ENCODE measurements at places on chromosomes 7 and 10.

DNA sequence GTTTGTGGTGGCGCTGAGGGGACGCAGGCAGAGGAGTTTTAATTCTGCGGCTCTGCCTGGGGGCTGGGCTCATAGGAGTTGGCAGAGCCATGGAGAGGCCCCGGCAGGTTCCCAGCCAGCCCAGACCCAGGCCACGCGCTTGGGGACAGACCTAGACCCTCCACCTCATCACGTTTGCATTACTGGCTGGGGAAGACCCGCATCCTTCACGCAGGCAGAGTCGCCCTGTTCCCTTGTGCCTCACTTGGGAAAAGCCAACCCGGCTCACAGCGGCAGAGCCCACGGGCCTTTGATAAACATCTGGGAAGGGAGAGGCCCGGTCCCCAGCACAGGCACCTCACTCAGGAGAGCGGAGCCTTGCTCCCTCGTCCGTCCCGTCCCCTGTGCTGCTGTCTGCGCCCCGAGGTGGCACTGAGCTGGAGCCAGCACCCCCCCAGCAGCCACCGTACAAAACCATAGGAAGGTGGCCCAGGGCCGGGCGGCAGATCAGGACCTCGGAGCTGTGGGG lies 112.8 kb downstream of the CYTH3 start:
- no peak for DNase-seq

- DNase-seq = peak; percentile 2
Measured at GRCh38 chr10:48363617-48364355, 57.3 kb downstream of the MAPK8 start.

GRCh38 chr7:80644054-80644453 lies 5.6 kb downstream of the CD36 start:
- DNase-seq = no peak

GRCh38 chr10:767211-767610 lies 77.7 kb upstream of the DIP2C start:
- DNase-seq = no peak

- DNase-seq = no peak
Measured at GRCh38 chr10:132528064-132528691, 9.4 kb upstream of the INPP5A start.

GRCh38 chr10:13969792-13970140 lies 361.0 kb downstream of the FRMD4A start:
- peak; percentile 7 for DNase-seq

- DNase-seq = no peak
Measured at GRCh38 chr10:125878957-125879835, 1.9 kb downstream of the DHX32 start.

DNA sequence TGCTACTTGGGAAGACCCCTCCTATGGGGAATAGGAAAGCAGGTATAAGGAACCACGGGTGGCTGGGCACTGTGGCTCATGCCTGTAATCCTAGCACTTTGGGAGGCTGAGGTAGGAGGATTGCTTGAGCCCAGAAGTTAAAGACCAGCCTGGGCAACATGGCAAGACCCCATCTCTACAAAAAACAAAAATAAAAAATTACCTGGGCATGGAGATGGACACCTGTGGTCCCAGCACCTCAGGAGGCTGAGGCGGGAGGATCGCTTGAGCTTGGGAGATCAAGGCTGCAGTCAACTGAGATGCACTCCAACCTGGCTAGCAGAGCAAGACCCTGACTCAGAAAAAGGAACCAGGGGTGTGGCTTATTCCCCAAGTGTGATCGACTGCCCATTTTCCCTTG lies 986 bp upstream of the FSCN3 start:
- DNase-seq = no peak

DNA sequence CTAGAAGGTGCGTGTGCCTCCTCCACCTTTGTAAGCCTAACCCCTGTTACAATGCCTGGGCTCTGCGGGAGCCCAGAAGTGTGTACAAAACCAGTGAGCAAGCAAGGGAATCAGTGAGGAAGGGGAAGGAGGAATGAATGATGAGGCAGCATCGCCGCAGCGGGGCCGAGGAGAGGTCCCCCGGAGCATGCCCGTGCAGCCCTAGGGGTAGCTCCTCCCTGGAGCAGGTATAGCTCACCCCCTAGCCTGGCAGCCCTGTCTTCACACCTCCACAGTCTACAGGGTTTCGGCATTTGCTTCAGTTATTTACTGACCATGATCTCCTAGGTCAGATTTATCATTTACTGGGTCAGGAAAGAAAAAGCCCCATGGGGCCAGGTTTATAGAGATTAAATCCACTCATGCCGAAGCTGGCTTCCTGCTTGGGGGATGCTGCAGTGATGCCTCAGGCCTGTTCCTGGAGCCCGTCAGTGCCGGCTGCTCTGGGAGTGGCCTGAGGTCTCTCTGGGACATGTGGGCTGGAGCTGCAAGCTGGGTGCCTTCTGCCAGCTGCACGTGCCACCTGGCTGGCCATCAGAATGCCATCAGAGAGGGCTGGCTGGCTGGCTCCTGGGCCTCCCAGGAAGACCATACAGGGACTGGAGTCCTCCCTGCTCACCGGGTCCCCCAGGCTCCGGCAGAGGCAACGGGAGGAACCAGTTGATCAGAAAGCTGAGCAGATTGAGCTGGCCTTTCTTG lies 138.9 kb downstream of the GRK5 start:
- no peak for DNase-seq

DNA sequence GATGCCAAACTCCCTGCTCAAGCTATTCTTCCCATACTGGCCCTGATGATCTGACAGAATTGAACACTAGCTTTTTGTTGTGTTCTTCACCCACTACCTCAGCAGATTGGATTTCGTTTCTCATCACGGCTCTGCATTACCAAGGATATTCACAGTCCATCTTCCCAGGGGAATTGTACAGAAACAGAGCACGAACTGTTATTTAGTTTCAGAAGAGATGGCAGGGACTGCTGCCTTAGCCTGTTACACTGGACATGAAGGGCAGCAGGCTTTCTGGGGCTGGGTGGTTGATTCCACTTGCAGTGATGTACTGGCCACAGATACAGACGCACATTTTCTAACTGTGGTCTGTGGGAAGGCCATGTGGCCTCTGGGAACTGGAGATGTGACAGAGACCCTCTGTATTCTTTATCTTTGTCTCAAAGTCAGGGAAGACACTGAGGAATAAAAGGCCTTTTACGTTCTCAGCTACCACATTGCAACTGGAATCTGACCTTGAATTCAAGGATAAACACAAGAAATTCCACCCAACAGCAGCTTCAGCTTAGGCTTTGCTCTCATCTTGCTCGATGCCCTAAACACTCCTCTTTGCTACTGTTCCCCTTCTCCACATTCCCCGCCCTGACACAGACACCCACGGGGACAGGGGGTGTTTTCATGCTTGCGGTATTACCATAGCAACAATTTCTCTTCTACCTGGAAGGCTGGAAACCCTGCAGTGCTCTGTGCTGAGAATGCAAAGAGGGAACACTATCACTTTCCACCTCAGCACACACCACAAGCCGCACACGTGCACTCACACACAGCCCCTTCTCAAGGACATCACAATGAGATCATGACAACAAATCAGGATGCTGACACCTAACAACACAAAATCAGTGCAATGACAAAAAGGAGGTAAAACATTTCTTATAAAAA lies 81.7 kb downstream of the RNF216 start:
- DNase-seq = peak; percentile 44

DNA sequence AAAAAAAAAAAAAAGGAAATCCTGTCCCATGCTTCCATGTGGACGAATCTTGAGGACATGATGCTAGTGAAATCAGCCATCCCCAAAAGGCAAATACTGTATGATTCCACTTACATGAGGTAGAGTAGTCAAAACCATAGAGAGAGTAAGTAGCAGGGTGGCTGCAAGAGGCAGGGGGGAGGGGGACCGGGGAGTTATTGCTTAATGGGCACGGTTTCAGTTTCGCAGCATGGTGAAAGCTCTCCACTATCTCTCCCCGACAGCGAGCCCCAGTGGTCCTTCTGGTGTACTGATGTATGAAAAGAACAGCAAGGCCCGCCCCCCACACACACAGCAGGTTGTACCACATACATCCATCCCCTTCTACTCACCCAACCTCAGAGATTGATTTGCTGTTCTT lies 32.8 kb downstream of the NOD1 start:
- DNase-seq = peak; percentile 42

DNA sequence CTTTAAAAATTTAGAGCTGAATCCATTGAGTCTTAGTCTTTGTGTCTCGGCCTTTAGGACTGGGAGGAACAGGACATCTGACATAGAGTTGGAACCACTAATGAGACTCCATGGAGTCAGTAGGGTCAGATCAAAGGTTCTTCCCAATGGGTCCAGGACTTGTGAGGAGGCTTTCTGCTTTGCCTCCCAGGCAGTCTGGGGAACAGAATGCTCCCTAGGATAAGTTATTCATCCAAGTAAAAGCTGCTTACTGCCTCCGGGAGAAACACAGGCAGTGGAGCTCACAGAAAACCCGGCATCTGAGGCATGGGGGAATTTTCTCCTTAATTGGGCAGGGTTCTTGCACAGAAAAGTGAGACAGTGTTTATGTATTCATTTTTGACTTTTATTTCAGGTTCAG lies 216.4 kb downstream of the SEC23IP start:
- DNase-seq = no peak

DNA sequence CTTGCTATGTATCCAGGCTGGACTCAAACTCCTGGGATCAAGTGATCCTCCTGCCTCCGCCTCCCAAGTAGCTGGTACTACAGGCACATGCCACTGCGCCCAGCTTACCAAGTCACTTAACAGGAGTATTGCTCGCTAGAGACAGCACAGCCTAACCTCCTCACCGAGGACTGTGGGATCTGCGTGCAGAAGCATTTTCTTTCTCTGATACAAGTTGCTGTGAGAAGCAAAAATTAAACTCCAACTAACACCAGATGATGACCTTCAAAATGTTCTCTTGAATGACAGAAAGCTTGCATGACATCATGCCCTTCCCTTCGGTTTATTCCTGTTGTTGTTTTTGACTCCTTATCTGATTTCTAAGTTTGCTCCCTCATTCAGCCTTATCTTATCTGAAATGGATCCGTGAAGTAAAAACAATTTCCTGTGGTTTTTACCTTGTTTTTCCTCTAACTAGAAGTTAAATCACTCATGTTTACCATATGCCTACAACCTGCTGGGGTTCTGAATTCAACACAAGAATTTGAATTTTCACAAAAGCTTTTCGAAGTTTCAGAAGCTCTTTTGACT lies 94.4 kb upstream of the KIF5B start:
- no peak for DNase-seq

DNA sequence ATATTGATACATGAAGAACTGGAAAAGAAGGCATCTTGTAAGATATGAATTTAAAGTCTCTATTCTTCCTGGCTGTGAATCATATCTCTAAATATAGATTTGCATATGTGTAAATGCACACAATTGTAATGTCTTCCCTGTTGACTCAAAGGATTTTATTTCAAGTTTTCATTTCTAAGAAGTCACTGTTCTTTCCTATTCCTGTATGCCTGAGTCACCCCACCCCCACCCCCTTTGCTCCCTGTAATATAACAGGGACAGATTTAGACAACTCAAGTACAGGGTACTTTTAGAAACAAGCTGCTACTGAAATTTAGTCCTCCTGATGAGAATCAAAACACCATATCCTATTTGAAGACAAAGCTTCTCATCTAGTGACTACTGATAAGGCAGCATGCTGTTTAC lies 43.0 kb upstream of the HECTD2 start:
- DNase-seq = no peak

- DNase-seq = no peak
Measured at GRCh38 chr7:115634633-115635032, 395.9 kb downstream of the TFEC start.

DNA sequence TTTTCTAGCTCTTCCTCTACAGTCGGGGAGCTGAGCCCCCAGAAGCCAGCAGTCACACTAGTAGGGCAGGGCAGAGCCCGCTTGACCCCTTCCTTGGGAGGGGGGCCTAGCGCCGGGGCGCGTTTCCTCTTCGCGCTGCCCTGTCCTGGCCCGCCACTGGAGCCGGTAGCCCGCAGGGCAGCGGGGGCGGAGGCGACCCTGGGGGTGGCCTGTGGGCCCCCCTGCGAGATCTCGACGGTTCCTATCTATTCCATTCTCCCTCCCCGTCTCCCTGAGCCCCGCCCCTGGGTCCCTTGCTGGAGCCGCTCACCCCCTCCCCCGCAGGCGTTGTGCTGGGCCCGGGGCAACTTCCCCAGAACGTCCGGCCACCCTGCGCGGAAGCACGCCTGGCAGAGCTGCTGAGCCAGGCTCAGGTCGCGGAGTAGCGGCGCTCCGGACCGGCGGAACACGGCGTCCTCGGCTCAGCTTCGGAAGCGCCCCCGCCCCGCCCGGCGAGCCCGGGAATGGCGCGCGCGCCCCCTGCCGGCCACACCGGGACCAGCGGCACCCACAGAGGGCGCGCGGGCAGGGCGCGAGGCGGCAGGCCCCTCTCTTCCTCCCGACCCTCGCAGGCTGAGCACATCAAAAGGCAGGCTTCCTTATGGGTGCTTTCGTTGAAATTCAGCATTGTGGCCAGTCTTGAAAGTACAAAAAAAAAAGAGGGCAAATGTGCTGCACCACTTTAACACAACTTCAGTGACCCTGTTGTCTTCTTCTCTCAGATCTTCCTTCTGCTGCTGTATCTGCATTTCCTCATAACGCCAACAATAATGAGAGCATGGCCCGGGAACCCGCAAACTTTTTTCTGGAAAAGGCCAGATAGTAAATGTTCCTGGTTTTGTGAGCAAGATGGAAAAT lies 327.6 kb downstream of the TNS3 start:
- DNase-seq = peak; percentile 18

DNA sequence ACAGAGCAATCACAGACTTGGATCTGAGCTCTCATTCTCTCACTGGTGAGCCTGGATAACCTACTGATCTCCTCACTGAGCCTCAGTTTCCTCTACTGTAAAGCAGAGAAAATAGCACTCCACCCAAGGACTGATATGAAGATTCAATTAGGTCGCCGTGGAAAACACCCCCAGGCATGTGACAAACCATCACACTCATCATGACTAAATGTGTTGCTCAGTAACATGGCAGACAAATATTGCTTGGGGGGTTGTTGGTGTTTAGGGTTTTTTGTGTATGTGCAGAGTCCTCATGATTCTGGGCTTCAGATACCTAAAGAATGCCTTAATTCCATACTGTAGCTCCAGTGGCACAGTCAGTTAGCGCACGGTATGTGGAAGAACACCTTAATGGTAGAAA lies 122.1 kb upstream of the TCF7L2 start:
- no peak for DNase-seq

DNA sequence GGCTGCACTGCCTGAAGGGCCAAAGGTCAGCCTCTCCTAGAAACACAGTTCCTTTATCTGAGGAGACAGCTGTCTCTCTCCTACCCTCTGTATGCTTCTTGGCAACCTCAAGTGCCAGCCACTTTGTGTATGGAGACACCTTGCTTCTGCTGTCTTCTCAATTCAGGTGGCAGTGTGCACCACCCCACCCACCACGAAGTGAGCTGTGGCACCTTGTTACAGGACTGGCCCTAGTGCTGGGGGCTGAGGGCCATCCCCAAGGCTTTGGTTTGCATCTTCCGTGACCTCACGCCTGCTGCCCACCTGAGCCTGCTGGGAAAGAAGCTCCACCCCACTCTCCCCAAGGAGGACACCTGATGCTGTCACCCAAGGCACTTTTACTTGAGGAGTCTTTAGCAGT lies 47.1 kb upstream of the LRRC4 start:
- no peak for DNase-seq
